Kasumi-1 (cell line): ENCODE measurements at places on chromosomes 13 and 19.

GRCh38 chr19:46718934-46719622, 2.2 kb upstream of the PRKD2 start:
- no peak for DNase-seq

- no peak for DNase-seq
Measured at GRCh38 chr13:23344931-23345595, 88.4 kb downstream of the SACS start.

GRCh38 chr19:53908106-53908934, 758 bp upstream of the CACNG7 start:
- no peak for DNase-seq

GRCh38 chr19:27776020-27776419, 1436.9 kb downstream of the UQCRFS1 start:
- peak; percentile 7 for DNase-seq

DNA sequence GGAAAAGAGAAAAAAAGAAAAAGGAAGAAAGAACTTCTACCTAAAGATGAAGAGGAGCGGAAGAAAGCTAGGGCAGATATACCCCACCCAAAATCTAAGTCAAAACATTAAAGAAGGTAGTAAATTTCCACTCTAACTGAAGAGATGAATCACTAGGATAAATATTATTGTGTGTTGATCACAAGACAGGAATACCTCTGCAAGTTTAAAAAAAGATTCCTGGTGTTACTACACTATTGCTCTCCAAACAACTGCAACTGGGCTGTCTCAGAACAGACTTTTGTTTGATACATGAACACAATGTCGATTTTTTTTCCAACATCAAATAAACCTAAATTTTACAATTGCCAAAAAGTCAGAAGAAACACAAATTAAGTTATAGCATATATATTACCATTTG, 6.8 kb downstream of the HSPH1 start:
- no peak for DNase-seq

DNA sequence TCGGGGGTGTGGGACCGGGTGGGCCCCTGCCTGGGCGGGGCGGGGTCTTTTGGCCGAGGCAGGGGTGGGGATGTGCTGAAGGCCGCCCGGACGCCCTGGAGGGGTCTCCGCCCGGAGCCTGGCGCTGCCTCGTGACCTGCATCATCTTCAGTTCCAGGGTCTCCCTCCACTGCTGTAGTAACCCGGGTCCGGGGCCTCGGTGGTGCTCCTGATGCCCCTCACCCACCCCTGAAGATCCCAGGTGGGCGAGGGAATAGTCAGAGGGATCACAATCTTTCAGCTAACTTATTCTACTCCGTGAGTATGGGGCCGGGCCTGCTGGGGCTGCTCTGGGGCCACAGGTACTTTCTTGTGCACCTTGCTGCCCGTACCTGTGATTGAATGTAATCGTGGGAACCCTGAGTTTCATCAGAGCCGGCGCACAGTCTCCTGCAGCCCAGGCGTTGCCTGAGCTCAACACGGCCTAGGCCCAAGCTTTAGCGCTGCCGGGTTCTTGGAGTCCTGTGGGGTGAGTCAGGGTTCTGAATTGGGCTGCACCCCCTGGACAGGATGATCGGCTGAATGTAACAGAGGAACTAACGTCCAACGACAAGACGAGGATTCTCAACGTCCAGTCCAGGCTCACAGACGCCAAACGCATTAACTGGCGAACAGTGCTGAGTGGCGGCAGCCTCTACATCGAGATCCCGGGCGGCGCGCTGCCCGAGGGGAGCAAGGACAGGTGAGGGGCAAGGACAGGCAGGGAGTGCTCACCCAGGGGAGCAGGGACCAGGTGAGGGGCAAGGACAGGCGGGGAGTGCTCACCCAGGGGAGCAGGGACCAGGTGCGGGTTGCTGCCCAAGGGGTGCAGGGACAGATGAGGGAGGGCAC, 10.5 kb downstream of the PEAK3 start:
- DNase-seq: no peak

DNA sequence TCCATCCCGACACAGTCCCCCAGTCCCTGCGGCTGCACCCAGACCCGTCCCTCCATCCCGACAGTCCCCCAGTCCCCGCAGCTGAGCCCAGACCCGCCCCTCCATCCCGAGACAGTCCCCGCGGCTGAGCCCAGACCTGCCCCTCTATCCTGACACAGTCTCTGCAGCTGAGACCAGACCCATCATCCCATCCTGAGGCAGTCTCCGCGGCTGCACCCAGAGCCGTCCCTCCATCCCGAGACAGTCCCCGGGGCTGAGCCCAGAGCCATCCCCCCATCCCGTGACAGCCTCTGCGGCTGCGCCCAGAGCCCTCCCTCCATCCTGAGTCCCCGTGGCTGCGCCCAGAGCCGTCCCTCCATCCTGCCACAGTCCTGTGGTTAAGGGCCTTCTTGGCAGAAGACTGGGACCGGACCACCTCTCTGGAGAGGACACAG, 28.8 kb upstream of the TMEM255B start:
- DNase-seq: no peak

DNA sequence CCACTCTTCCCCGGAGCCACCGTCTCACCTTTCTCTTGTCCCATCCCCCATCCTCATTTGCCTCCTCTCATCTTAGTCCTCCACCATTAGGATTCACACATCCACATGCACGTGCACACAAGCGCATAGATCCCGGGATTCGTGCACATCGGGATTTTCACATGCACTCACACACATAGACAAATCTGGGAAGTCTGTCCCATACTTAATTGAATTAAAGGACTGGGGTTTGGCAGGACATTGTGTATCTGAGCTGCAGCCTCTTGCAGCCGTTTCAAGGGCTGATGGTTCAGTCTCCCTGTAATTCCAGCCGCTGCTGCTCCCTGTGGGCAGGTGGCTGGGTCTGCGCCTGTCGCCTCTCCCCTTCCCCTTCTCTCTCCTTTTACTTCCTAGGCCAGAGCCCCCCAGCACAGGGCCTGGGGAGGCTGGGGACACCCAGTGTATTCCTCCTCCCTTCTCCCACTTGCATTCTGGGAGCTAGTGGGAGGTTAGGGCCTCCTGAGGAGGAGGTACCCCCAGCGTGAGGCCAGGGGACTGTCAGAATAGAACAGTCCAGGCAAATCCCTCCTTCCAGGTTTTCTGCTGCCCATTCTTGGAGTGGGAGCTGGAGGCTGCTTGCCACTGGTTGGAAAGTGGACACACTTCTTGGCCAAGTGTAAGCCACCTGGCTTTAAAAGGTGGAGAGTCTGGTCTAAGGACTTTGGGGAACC, 43.6 kb downstream of the LYL1 start:
- DNase-seq: no peak

DNA sequence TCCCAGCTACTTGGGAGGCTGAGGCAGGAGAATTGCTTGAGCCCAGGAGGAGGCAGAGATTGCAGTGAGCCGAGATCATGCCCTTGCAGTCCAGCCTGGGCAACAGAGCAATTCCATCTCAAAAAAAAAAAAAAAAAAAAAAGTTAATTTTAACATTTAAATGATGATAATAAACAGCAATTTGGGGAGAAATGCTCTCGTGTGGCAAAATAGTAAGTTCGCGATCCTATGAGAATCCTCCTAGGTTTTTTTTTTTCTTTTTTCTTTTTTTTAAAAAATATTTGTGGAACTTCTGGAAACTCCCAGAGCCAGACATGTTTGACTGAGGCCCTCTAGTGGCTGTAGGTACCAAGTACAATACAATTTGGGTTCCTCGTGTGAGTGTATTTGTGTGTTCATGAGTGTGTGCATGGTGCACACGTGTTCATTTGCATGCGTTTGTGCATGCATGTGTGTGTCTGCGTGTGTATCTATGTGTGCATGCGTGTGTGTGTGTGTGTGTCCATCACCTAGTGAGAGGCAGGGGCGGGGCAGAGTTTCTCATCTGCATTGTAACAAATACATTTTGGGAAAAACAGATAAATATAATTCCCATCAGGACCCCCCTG, 31.2 kb downstream of the TMPRSS9 start:
- peak; percentile 76 for DNase-seq

DNA sequence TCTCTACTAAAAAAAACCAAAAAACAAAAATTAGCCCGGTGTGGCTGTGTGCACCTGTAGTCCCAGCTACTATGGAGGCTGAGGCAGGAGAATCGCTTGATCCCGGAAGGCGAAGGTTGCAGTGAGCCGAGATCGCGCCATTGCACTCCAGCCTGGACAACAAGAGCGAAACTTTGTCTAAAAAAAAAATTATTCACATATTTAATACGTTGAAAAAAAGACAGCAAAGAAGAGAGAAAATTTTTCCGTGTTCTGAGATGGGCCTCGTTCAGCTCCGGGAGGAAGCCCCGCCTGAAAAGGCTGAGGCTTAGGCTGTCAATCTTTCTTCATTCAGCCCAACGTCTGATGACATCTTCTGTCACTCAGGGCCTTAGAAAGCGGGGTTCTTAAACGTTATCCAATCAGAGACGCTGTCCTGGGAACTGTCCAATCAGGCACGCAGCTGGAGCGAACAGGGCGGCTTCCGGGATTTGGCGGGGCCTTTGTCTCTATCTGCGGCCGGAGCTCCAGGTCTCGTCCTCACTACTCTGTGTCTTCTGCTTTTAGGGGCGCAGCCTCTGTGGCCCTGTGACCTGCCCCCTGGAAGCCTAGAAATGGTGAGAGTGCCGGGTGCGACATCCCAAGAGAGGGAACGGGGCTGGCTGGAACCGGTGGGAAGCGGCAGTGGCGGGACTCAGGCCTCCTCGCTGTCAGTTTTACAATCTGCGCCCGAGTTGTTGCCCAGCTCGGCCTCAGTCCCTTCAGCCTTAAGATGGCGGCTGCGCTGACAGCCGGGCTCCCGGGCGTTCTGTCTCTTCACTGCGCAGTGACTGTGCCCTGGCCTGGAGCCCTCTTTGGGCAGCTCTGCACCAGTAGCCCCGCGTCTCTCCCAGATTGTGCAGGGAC, at the start of gene ZNF726:
TSS of gene ZNF726 (plus strand) at position 485 of the 885 bp plus-strand sequence. CDS start at position 594, 109 bp downstream.
- DNase-seq: no peak

DNA sequence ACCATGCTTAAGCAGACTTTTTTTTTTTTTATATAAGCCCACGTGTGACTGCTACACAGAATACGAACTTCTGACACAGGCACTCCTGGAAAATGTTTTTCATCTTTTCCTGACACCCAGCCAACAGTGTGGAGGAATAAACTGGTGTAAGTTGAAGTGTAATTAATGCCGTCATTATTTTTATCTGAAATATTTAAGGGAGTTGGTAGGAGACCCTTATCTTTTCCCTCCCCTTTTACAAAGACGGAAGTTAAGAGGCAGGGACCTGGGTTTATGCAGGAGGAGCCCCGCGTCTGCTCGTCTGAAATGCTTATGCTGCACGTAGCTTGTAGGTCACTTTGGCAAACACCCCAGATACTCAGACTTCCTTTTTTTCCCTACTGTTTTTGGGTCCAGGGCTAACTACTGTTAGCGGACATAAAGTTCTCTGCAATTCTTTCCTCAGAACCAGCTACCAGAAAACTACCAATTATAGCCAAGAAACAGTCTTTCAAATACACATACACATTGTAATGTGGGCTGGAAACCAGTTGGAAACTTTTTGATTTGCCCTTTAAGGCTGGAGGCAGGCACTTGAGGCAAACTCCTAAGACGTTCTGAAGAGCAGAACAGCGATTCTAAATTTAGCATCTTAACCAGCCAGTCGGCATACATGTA, 50.8 kb downstream of the EFNB2 start:
- DNase-seq: peak; percentile 84

DNA sequence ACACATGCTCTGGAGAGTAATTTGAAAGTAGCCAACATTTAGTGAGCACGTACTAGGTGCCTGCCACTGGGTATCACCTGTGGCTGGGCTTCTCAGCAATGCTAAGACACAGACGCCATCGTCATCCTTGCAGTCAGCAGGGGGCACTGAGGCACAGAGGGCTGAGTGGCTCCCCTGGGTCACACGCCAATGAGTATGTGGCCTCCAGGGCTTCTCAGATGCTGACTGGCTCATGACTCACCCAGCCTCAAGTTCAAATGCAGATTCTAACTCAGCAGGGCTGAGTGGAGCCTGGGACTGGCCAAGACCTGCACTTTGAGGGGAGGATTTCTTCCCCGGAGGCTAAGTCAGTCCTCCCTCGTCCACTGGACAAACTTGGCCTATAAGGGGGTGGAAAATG, 115.1 kb upstream of the CACNA1A start:
- no peak for DNase-seq

GRCh38 chr13:22073718-22074117, 402.8 kb downstream of the FGF9 start:
- DNase-seq: no peak

- no peak for DNase-seq
Measured at GRCh38 chr13:113996081-113996911, 22.4 kb upstream of the C13orf46 start.

GRCh38 chr19:18450021-18450930, 12.3 kb upstream of the ISYNA1 start:
- no peak for DNase-seq

DNA sequence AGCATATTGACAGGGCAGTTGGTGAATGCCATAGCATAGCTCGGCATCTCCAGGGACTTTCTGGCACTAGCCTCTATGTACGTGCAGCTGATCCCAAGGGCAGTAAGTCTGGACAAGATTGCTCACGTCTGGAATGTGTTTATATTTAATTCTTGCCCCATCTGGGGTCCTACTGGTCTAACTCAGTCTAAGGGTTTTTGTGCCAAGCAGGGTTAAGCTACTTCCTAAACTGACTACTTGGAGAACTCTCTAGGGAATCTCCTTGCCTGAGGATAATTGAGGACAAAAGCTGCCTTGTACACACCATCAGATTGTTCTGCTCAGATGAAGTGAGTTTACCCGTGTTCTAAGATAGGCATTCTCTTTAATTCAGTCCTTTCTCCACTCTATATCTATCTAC, 358.1 kb downstream of the MYO16 start:
- DNase-seq: no peak

DNA sequence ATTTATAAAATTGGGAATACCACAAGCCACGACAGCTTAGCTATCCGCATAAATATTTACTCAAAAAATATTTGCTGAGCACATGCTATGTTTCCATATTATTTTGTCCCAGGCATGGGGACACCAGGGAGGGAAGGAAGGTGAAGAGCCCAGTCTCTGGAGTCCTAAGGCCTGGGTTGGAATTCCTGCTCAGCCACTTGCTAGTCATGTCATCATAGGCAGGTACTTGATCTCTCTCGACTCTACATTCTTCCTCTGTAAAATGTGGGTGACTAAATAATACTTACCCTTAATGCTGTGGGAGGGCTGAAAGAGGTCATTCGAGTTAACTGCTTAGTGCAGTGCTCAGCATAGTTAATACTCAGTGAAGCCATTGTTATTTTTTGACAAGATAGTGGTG, 4.3 kb upstream of the RNASEH2B start:
- DNase-seq: no peak

GRCh38 chr13:42395086-42395821, 123.3 kb downstream of the AKAP11 start:
- DNase-seq: no peak

GRCh38 chr13:78443839-78444238, 159.5 kb downstream of the POU4F1 start:
- no peak for DNase-seq

GRCh38 chr19:3932931-3933810, at the start of gene NMRK2:
Gene NMRK2 (plus strand): TSS chr19:3933069. CDS start chr19:3933672, 603 bp downstream.
- no peak for DNase-seq
